ENCODE measurements at places on chromosomes 11 and 22.

DNA sequence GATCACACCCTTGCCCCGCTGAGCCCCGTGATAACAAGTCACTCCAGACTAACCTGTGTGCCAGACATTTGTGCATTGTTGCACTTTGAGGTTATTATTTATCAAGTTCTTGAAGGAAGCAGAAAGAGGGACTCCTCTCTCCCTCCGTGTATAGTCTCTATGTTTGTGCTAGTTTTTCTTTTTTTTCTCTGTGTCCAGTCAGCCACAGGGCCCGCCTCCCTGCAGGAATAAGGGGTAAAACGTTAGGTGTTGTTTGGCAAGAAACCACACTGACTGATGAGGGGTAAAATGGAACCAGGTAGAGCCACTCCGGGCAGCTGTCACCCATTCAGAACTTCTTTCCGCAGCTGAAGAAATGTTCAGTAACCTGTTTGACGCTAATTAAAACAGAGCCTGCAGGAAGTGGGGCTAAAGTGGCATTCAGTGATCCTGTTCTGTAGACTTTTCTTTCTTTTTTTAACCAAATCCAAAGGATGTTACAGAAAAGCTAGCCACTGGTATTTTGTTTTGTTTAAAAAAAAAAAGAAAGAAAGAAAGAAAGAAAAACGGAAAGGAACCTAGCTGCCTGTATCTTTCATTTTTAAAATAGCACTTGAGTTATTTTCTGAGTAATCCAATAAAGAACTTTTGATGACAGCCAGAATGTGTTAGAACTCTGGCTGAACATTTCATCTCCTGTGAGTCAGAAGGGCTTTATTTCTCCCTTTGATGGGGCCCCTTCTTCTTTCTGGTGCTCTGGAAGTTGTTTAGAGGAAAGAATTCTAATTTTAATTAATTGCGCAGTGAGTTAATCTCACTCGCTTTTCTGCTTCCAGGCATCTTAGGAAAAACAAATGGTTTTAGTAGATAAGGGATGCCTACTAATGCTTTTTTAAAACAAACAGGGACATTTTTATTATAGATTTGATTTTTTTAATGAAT is 58.2 kb downstream of the COMMD9 start:
- DNase-seq, result no peak

DNA sequence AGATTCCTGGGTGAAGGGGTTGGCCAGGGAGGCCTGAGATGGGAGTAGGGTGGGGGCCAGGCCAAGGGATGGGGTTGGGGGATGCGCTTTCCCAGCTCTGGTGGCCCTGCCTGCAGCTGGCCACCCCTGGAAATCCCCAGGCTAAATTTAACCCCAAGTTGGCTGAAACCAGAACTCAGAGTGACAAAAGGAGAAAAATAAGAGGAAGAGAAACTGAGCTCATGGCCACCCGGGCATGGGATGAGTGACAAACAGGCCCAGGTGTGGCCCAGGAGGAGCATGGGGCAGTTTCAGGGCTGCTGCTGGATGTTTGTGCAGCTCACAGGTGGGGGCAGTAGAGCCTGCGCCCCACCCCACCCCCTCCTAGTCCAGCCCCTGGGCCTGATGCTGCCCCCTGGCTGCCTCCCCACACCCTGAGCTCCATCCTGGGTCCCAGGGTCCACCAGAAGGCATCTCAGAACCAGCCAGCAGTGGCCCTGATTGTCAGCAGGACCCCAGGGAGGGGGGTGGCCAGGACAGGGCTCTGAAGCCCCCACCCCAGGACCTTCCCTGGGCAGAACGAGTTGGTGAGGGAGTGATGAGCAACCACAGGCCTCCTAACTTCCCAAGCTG is 48.0 kb downstream of the IGLL5 start:
- no peak for DNase-seq

- no peak for DNase-seq
These were observed 12.5 kb upstream of the SMIM35 start for GRCh38 chr11:118098996-118099837.

DNA sequence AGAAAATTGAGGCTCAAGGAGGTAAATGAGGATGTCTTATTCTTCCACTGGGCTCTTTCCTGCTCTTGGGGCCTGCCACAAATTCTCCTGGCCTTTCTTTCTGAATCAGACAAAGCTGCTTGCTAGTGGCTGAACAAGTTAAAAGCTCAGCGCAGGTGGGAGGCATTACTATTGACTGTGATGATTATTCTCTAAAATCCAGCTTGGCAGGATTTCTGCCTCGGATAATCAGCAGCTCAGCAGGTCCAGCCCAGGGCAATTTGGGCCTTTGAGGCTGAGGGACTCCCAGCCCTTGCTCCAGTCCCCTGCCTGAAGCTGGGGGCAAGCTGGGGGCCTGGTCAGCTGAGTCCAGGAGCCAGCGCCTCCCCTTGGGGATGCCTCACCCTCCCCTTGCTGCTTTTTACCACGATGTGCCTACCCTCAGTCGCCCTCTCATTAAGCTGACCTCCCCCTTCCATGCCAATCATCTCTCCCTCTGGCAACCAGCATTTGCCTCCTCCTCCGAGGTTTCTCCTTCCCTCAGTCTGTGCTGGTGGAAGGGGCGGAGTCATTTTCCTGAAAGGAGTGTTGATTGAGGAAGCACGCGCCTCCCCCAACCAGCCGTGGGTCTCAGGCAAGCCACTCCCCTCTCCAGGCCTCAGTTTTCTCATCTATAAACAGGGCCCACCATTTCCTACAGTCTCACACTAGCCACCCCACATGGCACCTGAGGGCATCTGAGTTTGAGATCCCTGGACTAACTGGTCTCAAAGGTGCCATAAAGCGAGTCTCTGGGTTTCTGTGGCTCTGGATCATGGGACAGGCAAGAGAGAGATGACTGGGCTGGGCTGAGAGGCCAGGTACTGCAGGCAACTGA is 60.6 kb upstream of the PRDM11 start:
- no peak for DNase-seq

- no peak for DNase-seq
These were observed 26.2 kb downstream of the IGHMBP2 start for GRCh38 chr11:68929706-68930570.

GRCh38 chr11:29224739-29225384 is 792.0 kb downstream of the KCNA4 start:
- no peak for DNase-seq

Data from stimulated activated CD4-positive, alpha-beta T cell treated with anti-CD3 and anti-CD28 coated beads, Interleukin-1b, Interleukin-23, amount 100 ng/mL, for 1 hour (primary cell).